ENCODE measurements at places on chromosomes 13 and 19. TPM values are rescaled to one million over a fixed set of nuclear protein-coding genes. Genes with fewer than 3 reads are reported as not detected.

- no peak for DNase-seq
Measured at GRCh38 chr13:99425485-99426341, 75.6 kb upstream of the TM9SF2 start.

DNA sequence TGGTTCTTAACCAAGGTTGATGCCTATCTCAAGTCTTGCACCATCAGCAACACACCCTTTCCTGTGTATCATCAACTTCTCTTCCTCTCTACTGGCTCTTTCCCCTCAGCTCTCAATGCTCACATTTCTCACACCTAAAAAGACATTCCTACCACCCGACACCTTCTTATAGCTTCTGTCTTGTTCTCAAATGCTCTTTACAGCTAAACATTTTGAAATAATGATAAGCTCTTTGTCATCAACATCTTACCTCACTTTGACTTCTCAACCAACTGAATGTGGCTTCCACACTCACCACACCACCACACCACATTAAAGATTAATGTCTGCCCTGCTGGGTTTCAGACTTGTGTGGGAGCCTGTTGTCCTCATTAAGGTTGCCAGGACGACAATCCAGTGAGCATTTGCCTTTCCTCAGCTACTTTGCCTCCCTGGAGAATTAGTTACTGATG, 67.8 kb downstream of the RXFP2 start:
- no peak for DNase-seq

DNA sequence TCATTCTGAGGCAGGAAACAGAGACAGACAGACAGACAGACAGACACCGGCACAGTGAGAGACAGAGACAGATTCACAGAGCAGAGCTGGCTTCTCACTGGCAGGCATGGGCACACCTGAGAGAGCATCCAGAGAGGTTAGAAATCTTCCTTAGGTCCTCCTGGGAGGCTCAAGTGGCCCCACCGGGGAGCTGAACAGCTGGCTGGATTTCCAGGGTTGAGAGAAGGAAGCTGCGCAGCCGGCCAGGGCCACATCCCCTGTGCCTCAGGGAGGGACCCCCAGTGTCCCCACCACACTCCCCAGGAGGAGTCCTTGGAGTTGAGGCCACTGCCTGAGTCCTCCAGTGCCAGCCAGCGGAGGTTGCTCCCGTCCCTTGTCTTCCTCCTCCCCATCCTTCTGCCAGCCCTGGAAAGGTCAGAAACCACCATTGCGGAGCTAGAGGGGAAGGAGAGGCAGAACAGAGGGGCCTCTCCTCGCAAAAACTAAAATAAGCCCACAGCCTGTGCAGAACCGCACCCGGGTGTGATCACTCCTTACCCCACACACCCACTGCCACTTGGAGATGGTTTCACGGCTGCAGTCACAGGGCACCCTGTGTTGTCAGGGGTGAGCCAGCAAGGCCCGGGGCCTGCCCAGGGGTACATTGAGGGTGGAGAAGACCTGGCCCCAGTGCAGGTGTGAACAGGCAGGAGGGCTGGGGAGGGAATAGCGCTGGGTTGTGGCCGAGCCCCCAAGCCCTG, 4.2 kb downstream of the FFAR3 start:
- no peak for DNase-seq

DNA sequence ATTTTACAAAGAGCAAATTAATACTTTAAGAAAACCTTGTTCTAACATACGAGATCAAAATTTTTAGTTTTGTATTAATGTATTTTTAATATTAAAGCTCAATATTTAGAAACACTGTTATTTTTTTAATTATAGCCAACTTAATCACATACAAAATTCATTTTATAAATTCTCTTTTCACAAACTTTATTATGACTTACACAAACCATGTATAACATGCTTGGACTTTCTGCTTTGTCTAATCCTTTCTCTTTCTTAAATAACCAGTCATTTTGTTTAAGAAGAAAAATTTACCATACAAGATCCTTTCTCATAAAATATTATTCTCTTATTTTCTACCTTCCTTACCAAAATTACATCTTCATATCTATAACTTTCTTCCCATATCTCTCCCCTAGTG, 62.2 kb downstream of the CYSLTR2 start:
- no peak for DNase-seq

DNA sequence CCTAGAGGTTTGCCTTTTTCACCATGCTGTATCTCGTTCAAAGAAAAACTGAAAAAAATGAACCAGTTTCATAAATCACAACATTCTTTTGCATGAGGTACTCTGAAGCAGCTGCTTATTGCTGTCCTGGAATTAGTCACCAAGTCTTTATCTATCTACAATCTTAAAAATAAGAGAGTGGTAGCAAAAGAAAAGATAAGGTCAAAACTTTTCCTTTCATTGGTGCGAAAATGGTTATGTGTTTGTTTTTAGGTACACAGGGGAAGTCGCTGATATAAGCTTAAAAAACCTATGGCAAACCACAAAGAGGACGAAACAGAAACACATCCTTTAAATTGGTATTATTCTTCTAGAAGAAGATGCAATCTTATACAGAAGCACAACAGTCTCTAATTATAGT, 20.7 kb downstream of the OBI1 start:
- DNase-seq, result no peak

GRCh38 chr13:46192412-46192811, 10.4 kb upstream of the LCP1 start:
- no peak for DNase-seq

DNA sequence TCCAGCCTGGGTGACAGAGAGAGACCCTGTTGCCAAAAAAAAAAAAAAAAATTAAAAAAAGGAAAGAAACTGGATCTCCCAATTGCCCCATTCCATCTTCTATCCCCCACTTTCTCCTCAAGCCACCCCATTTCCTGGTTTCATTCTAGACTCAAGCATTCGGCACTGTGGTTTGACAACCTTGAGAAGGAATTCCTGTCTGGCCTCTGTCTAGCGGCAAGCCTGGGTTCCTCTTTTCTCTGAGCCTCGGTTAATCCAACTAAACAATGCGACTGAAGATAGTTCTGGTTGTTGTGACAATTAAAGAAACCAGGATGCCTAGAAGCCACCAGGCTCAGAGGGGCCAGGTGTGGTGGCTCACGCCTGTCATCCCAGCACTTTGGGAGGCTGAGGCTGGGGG, 3.3 kb upstream of the C3 start:
- no peak for DNase-seq

Gene CLPTM1
- total RNA-seq, result 107 TPM

Gene EHD2
- total RNA-seq, result 105 TPM

All from kidney (tissue), 22 donors.